ENCODE measurements at places on chromosomes 3 and 15.

GRCh38 chr3:188043891-188044290 lies 110.1 kb upstream of the LPP start:
- DNase-seq, result no peak

DNA sequence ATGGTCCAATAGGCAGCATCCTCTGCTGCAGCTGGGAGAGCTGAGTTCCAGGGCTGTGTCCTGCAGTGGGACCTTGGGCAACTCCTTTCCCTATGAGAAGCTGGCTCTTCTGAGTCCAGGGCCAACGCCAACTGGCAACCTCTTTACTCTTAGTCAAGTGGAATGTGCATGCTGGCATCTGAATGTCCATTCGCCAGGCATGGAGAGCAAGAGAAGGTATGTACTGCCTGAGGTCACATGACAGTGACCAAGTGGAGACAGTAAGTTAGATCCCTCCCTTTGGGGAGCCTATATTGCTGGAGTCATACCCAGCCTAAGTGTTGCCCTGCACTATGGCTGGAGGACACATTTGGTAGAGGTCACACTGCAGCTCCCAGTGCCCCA lies 12.1 kb downstream of the HEMK1 start:
- DNase-seq, result no peak

- no peak for DNase-seq
Observed at GRCh38 chr3:149879872-149880271, 66.9 kb downstream of the RNF13 start.

DNA sequence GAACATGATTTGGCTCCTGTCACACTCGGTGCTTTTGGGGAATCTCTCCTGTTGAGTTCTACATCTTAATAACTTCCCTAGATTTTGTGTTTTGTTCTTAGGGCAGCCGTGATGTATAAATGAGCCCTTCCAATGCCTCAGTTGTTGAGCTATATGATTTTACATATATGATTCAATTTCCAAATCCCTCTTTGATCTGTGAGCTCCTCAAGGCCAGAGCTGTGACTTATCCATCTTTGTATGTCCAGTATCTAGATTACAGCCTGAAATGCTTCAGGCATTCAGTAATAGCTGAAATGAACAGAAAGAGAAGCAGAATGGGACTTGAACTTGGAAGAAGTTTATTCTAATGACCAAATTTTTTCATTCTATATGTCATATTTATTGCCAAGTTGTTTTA lies 26.6 kb downstream of the CGGBP1 start:
- DNase-seq, result no peak

DNA sequence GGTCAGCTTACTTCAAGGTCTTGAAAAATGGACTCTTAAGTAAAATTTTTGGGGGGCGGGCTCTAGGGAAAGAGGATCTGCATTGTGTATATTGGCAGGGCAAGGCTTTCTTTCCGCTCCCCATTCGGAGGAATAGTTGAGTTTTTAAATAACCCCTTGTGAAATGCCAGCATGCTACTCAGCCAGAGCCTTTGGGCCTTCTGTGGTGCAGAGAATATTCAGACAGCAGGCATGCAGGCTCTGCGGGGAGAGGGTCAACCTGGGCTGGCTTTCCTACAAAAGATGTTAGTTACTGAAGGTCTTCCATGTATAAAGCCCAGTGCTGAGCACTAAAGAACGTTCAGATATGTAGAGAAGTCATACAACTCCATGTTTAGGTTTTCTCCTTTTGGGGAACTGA lies 40.6 kb downstream of the ADAMTSL3 start:
- no peak for DNase-seq

GRCh38 chr3:170426240-170426797 lies 7.7 kb downstream of the CLDN11 start:
- DNase-seq, result no peak

DNA sequence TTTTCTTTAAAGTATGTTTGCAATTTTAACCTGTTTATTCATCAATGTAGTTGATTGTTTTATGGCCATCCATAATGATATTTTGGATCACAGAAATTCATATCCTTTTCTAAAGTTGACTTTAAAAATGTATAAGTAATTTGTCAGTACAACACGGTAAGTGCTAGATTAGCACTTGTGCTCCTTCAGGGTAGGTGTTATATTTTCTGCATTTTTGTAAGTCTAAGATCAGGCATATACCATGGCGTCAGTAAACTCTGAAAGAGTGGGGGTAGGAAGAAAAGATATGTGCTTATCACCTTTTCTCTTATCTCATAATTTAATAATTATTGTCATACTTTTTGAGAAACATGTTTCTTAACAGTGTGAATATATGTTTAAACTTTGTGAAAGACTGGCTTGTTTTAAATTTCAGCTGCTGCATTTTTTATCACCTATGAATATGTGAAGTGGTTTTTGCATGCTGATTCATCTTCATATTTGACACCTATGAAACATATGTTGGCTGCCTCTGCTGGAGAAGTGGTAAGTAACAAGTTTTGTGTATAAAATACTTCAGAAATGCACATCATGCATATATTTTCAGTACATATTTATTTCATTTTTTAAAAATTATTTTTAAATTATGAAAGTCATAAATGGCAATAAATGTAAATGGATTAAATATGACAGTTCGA lies 22.1 kb downstream of the SLC25A26 start:
- DNase-seq, result no peak

- DNase-seq, result no peak
Observed at GRCh38 chr3:155402656-155403055, 109.2 kb upstream of the STRIT1 start.
